IMR-90 (cell line): ENCODE measurements at places on chromosomes 7 and 10. TPM values are rescaled to one million over a fixed set of nuclear protein-coding genes. Genes with fewer than 3 reads are reported as not detected.

Gene EGR2
- 0.36 and 0.56 TPM in 2 replicates for total RNA-seq

Gene TRRAP
- 12.5 TPM in 2 replicates for total RNA-seq

Gene PSMG3
- total RNA-seq: 30.6 and 37.3 TPM in 2 replicates

Gene GIMAP6
- not detected in 2 replicates for total RNA-seq

Gene CFAP46
- total RNA-seq: 1.3 and 1.7 TPM in 2 replicates

Gene P4HA1
- total RNA-seq: 241 and 376 TPM in 2 replicates

Gene TMEM176B
- total RNA-seq: not detected in 2 replicates

Gene CYP3A7
- not detected in 2 replicates for total RNA-seq

Gene CLCN1
- total RNA-seq: not detected in 2 replicates

Gene KLF14
- total RNA-seq: not detected in 2 replicates
